Upper lobe of left lung (tissue), 6 donors: ENCODE measurements at places on chromosomes 2 and 18. TPM values are rescaled to one million over a fixed set of nuclear protein-coding genes. Genes with fewer than 3 reads are reported as not detected.

FABP1 gene
- not detected for total RNA-seq

DNA sequence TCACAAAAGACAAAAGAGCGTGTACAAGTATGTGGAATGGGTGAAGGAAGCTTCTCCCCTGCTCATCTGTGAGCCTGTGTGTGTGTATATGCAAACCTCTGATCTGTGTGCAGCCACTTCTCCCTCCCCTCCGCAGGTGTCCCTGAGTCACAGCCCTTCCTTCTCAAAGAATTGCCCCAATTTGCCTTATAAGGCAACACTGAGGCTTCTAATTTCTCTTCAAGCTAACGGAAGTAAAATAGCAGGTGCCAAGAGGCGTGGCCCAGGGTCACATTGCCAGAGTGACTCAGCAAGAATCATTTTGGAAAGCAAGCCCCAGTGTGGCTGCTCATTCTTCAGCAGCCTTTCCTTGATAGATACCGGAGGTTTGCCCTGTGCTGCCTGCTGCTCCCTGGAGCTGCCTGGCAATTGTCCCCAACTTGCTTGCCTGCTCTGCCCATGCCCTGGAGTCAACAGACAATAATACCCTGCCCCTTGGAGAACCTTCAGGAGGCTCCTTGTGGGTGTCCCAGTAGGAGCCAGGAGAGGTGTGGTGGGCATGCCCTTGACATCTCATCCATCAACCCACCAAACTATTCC lies 37.3 kb upstream of the BMP10 start:
- H3K27ac ChIP-seq = peak overlapping the region; percentile 63
- H3K4me3 ChIP-seq = no peak overlapping the region
- peak; percentile 89 for DNase-seq
- no peaks in the 10 kb centered on the region for H3K27me3 ChIP-seq

- H3K27me3 ChIP-seq = no peaks in the 10 kb centered on the region
- no peak overlapping the region for H3K27ac ChIP-seq
- no peak for DNase-seq
- H3K36me3 ChIP-seq = no peaks in the 10 kb centered on the region
- no peak overlapping the region for H3K4me3 ChIP-seq
- H3K4me1 ChIP-seq = no peaks in the 10 kb centered on the region
Measured at GRCh38 chr2:231258701-231259100, 60.3 kb downstream of the ARMC9 start.

DNA sequence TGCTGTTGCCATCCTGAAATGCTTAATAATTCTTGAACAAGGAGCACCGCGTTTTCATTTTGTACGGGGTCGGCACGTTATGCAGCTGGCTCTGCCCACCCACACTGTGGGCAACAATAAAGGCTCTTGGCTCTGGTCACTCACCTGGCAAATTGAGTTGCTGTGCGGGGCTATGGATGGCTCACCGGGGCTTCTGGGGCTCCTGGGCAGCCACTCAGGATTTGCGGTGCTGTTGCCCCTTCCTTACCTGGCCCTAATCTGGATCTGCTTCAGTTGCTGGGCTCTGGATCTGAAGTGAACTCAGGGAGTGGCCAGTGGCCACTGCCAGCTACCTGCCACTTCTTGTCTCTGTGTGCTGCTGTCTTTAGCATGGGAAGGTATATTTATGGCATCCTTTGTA lies 22.7 kb downstream of the RHOB start:
- H3K27me3 ChIP-seq = no peaks in the 10 kb centered on the region
- no peaks in the 10 kb centered on the region for H3K36me3 ChIP-seq
- DNase-seq = peak; percentile 12

DNA sequence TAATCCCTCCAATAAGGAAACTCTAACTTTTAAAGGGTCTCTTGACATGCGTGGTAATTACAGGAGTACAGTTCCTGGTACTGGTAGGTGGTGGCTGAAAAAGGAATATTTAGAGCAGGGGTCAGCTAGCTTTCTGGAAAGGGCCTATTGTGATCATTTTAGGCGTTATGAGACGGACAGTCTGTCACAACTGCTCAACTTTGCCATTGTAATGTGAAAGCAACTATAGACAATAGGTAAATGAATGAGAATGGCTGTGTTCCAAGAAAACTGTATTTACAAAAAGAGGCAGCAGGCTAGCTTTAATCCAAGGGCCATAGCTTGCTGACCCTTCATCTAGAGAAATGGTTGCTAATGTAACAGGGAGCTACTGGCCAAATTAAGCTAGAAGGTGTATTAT lies 177.7 kb upstream of the LRRTM1 start:
- DNase-seq = no peak
- H3K4me3 ChIP-seq = no peak overlapping the region
- H3K36me3 ChIP-seq = no peaks in the 10 kb centered on the region
- no peak overlapping the region for H3K27ac ChIP-seq
- no peaks in the 10 kb centered on the region for H3K27me3 ChIP-seq

GRCh38 chr2:174328961-174329715 lies 5.6 kb upstream of the SP9 start:
- peaks cover 75% of the 10 kb centered on the region for H3K27me3 ChIP-seq
- no peak overlapping the region for H3K27ac ChIP-seq
- H3K4me1 ChIP-seq = peaks cover 44% of the 10 kb centered on the region
- no peak overlapping the region for H3K4me3 ChIP-seq

ARMC9 gene
- 65.0 TPM for total RNA-seq

DNA sequence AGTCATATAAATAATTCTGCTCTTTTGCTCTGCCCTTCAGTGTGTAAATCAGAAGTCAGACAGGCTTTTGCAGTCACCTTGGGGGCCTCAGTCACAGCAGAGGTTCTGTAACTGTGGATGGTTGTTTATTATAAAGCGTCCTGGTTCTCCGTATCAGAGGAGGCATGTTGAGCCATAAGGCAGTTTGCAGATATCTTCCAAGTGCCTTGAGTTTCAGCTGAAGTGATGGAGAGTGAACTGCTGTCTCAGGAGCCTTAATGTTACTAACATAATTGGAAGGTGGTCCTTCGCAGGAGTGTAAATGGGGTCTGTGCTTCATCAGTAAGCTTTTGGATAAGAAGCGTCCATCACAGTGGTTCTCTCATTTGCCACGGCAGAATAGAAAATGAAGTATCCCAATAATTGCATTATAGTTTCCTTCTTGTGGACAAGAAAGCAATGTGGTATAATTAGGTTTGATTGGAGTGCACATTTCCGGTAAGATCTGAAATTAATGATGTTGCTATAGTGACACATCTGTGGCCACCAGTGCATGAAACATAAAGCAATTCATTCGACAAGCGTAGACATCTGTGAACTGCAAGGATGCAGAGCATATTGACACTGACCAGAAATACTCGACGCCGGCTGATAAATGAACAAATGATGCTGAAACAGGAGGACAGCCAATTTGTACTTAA lies 112.5 kb upstream of the NFATC1 start:
- no peak for DNase-seq
- no peak overlapping the region for H3K4me3 ChIP-seq
- H3K4me1 ChIP-seq = no peaks in the 10 kb centered on the region
- H3K27ac ChIP-seq = no peak overlapping the region
- peaks cover 15% of the 10 kb centered on the region for H3K36me3 ChIP-seq
- H3K27me3 ChIP-seq = no peaks in the 10 kb centered on the region

NMS gene
- not detected for total RNA-seq

- no peaks in the 10 kb centered on the region for H3K27me3 ChIP-seq
- no peak overlapping the region for H3K27ac ChIP-seq
- H3K4me3 ChIP-seq = no peak overlapping the region
- no peaks in the 10 kb centered on the region for H3K4me1 ChIP-seq
- DNase-seq = no peak
Measured at GRCh38 chr2:240405133-240405532, 30.3 kb upstream of the GPC1 start.

- peaks cover 20% of the 10 kb centered on the region for H3K4me1 ChIP-seq
- H3K27ac ChIP-seq = no peak overlapping the region
- H3K4me3 ChIP-seq = no peak overlapping the region
- no peaks in the 10 kb centered on the region for H3K27me3 ChIP-seq
- H3K36me3 ChIP-seq = no peaks in the 10 kb centered on the region
Measured at GRCh38 chr2:98091738-98092137, 4.8 kb downstream of the VWA3B start.

DNA sequence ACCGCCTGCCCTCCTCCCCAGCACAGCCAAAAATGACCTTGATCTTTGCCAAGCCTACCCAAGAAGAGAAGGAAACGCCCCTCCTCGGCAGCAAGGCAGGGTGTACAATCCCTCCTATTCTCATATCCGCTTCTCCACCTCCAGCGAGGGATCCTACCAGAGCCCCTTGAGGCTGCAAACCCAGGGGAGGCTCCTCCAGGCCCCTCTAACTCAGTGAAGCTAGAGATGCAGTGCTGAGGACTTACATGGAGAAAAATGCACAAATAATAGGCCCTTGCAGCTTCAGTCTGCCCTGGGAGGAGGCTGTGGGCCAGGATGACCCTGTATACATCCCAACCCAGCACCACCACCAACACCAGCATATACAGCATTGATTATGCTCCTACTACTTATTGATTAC lies 46.9 kb upstream of the POMC start:
- no peaks in the 10 kb centered on the region for H3K36me3 ChIP-seq
- H3K4me3 ChIP-seq = no peak overlapping the region
- no peaks in the 10 kb centered on the region for H3K27me3 ChIP-seq
- DNase-seq = no peak
- peaks cover 7% of the 10 kb centered on the region for H3K4me1 ChIP-seq
- H3K27ac ChIP-seq = no peak overlapping the region

GALR1 gene
- total RNA-seq = not detected

DNA sequence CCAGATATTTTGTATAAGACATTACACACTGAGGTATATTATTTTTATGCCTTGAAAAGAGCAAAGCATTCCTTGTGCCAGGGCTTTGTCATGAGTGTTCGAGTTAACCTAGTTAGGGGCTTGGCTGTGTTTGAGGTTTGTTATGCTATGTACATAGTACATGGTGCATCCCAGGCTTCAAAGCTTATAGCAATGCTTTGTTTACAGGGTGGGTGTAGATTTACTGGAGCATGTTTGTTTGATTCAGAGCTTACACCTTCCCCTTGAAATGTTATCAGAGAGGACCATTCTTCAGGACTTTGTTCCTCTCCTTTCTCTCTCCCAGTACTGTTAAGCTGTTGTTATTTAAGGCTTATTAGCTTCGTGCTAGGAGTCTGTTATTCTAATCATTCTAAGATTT lies 738.7 kb upstream of the LRRTM4 start:
- no peak for DNase-seq
- H3K4me1 ChIP-seq = no peaks in the 10 kb centered on the region

MYO5B gene
- 57.4 TPM for total RNA-seq

- H3K4me1 ChIP-seq = peaks cover 33% of the 10 kb centered on the region
- no peak overlapping the region for H3K4me3 ChIP-seq
- H3K27me3 ChIP-seq = no peaks in the 10 kb centered on the region
- H3K27ac ChIP-seq = peak overlapping the region; percentile 97
- DNase-seq = peak; percentile 33
- H3K36me3 ChIP-seq = no peaks in the 10 kb centered on the region
Measured at GRCh38 chr2:196168181-196168580, 3.2 kb downstream of the STK17B start.

DNA sequence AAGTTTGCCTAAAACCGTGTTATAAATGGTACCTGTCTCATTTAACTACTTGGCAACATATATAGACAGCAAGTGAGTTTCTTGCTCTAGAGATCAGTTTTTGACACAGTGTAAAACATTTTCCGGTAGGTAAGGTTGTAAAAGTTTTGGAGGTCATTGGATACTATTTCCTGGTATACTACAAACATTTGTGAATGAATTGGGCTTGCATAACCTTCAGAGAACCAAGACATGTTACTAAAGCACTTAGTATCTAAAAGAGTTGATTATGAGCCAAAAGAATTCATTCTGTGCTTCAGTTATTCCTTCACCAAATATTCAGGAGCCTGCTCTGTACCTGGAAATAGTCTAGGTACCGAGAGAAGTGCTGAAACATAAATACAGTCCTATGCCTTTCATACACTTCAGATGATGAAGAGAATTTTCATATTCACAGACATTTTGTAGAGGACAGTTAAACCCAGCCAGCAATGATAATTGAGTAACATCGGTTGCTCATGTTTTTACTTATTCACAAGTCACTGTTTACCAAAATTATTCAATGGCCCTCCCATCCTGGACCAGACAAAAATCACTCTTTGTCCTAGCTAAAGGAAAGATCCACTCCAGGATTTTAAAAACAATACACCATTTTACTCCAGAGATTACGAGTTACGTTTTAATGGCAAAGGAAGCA lies 319.4 kb upstream of the RBMS1 start:
- H3K4me1 ChIP-seq = no peaks in the 10 kb centered on the region
- DNase-seq = no peak
- H3K4me3 ChIP-seq = no peak overlapping the region
- no peaks in the 10 kb centered on the region for H3K36me3 ChIP-seq

GKN1 gene
- total RNA-seq = not detected

VWC2L gene
- not detected for total RNA-seq

GRCh38 chr2:241639385-241639784 lies 1.9 kb downstream of the ATG4B start:
- H3K4me3 ChIP-seq = no peak overlapping the region
- H3K4me1 ChIP-seq = peaks cover 38% of the 10 kb centered on the region
- H3K27ac ChIP-seq = no peak overlapping the region
- DNase-seq = no peak
- no peaks in the 10 kb centered on the region for H3K27me3 ChIP-seq

NT5DC4 gene
- total RNA-seq = 1.2 TPM

GRCh38 chr2:171399292-171399691 lies 34.5 kb downstream of the METTL8 start:
- no peaks in the 10 kb centered on the region for H3K36me3 ChIP-seq
- H3K4me1 ChIP-seq = no peaks in the 10 kb centered on the region
- H3K27me3 ChIP-seq = no peaks in the 10 kb centered on the region
- H3K27ac ChIP-seq = no peak overlapping the region
- no peak for DNase-seq

MC4R gene
- total RNA-seq = not detected

MC2R gene
- total RNA-seq = not detected

SATB2 gene
- 3.2 TPM for total RNA-seq

DNA sequence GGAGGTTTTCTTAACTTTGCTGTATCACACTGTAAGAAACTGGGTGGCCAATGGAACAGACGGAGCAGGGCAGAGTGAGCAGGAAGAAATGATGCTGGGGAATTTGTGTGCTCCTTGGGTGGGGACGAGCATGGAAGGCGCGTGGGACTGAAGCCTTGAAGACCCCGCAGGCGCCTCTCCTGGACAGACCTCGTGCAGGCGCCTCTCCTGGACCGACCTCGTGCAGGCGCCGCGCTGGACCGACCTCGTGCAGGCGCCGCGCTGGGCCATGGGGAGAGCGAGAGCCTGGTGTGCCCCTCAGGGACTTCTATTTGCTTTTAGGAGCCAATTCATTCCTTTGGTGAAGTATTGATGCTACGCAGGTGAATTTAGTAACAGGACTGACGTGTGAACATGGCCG lies 8.9 kb downstream of the TPO start:
- no peak overlapping the region for H3K27ac ChIP-seq
- DNase-seq = no peak
- no peaks in the 10 kb centered on the region for H3K4me1 ChIP-seq
- no peaks in the 10 kb centered on the region for H3K36me3 ChIP-seq
- H3K4me3 ChIP-seq = no peak overlapping the region
- no peaks in the 10 kb centered on the region for H3K27me3 ChIP-seq

TLX2 gene
- 2.6 TPM for total RNA-seq

DNA sequence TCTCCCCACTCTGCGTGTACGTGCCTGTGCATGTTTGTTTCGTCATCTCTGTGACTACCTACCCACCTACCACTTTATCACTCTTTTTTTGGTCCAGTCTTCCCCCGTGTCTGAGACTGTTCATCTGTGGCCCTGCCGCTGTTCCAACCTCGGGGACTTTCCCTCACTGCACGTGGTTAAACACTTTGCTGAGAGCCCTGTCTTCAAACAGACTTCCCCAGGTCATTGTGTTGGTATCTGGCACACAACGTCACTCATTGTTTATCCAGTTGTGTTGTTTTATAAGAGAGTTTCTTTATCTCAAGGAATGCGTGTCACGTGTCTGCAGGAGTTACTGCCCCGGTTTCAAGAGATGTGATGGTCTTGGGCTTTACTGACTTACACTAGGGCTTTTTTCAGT lies 262.0 kb upstream of the RASGRP3 start:
- H3K27ac ChIP-seq = peak overlapping the region; percentile 17
- H3K36me3 ChIP-seq = no peaks in the 10 kb centered on the region
- H3K4me3 ChIP-seq = no peak overlapping the region
- no peaks in the 10 kb centered on the region for H3K27me3 ChIP-seq
- DNase-seq = no peak
